Fibroblast of mammary gland (primary cell): ENCODE measurements at places on chromosomes 7 and 10.
A peak's percentile ranks its signal among the peaks of the same experiment; 100 is the strongest.

- no peak for DNase-seq
These were observed 169.5 kb downstream of the KIF20B start for GRCh38 chr10:89870936-89871335.

GRCh38 chr10:75434291-75434690, 2.9 kb downstream of the LRMDA start:
- no peak for DNase-seq

DNA sequence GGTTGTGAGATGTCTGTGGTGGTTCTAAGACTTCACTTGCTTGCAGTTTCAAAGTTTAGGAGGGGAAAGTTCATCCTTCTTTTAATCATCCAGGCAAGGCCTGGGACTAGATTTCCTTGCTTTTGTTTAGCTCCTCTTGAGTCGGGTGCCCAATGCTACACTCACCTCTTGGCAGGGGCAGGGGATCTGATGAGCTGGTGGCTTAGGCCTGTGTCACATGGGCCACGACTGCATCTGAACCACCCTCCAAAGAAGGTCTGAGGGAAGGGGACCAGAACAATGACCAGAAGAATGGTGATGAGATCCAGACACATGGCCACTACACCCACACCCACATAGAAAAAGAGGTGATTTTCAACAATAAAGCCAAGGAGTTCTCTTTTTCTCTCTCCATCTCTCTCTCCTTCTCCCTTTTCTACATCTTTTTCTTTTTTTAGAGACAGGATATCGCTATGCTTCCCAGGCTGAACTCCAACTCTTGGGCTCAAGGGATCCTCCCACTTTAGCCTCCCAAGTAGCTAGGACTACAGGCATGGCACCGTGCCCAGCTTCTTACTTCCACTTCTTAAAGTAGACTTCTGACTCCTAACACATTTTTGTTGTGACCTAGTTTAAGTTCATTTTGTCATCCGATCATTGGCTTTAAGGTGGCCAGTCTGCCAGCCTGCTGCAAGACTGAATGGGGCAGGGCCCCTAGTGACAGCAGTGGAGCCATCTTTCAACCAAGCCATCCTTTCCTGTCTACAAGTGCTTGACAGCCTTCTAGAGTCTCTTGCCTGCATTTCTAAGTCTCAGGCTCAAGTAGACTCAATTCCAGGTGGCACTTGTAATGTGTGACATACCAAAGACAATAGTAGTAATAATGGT, 350.9 kb downstream of the RNLS start:
- peak; percentile 86 for DNase-seq

DNA sequence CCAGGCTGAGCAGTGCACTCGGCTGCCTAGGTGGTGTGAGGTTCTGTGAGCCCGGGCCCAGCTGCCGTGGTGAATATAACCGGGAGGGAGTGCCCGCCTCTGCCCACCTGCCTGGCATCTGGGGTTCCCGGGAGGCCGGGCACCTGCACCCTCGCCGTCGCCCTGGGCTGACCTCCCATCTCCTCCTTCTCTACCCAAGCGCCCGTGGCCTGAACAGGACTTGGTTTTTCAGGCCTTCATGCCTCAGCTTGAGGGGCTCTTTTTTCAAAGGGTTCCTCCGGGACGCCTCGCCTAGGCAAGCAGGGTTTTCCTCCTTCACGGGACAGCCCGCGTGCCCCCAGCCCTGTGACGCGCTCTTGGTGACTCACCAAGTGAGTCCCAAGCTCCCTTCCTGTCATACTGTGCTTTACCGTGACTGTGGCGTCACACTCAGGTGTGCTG, 9.9 kb downstream of the INPP5A start:
- no peak for DNase-seq

DNA sequence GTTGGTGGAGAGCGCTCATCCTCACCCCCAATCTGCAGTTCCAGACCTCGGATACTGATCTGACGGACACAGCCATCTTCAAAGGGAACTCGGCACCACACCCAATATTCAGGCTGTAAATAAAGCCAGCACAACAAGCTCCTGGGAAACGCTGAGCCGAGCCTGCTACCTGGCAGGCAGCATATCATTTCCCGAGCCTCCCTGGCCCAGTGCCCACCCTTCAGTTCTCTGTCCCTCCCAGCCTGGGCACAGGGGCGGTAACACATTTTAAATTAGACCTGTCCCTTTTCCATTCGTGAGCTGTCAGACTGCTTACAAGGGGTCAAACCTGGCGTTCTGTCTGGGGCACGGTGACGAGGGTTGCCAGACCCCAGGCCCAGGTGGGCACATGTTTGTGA, 250.5 kb downstream of the ARHGAP12 start:
- no peak for DNase-seq
